ENCODE measurements at places on chromosomes 13 and 19. TPM values are rescaled to one million over a fixed set of nuclear protein-coding genes. Genes with fewer than 3 reads are reported as not detected.
A peak's percentile ranks its signal among the peaks of the same experiment; 100 is the strongest.

GRCh38 chr13:97223037-97223710 is 1.0 kb downstream of the MBNL2 start:
- H3K4me1 ChIP-seq, result peaks cover 39% of the 10 kb centered on the region
- DNase-seq, result no peak
- peak overlapping the region; percentile 68 for H3K4me3 ChIP-seq

GRCh38 chr13:75787249-75787928 is 151.3 kb downstream of the LMO7 start:
- no peak for DNase-seq
- no peaks in the 10 kb centered on the region for H3K27me3 ChIP-seq
- no peaks in the 10 kb centered on the region for H3K36me3 ChIP-seq
- peaks cover 21% of the 10 kb centered on the region for H3K4me1 ChIP-seq

DNA sequence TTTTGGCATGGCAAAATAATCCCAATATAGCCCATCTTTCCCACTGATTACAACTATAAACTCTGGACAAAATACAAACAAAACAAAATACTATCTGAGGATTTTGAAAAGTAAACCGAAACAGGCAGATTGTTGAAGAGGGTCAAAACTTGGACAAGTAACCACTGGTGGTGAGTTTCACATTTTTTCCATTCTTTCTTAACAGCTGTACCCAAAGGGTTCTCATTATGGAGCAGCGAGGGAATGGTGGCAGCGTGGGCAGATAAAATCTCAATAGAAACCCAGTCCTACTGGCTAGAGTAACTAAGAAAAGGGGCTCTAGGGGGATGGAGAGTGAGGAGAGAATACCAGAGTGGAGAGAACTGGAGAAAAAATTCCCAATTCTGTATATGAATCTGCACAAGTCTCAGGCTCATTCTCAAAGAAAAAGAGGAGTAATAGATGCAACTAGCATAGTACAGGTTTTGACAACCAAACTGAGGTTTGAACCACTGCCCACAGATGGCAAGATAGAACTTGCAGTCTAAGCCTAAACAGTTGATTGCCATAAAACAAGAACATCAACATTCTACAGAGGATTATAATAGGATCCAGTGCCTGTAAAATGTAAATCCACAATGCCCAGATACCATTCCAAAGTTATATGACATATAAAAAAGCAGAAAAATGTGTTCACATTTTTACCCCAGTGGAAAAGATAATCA is 284.5 kb downstream of the KCNRG start:
- DNase-seq, result no peak
- no peak overlapping the region for H3K27ac ChIP-seq
- no peaks in the 10 kb centered on the region for H3K27me3 ChIP-seq
- H3K4me3 ChIP-seq, result no peak overlapping the region
- H3K4me1 ChIP-seq, result no peaks in the 10 kb centered on the region

MFSD12 gene
- 95.9 TPM for total RNA-seq

DNA sequence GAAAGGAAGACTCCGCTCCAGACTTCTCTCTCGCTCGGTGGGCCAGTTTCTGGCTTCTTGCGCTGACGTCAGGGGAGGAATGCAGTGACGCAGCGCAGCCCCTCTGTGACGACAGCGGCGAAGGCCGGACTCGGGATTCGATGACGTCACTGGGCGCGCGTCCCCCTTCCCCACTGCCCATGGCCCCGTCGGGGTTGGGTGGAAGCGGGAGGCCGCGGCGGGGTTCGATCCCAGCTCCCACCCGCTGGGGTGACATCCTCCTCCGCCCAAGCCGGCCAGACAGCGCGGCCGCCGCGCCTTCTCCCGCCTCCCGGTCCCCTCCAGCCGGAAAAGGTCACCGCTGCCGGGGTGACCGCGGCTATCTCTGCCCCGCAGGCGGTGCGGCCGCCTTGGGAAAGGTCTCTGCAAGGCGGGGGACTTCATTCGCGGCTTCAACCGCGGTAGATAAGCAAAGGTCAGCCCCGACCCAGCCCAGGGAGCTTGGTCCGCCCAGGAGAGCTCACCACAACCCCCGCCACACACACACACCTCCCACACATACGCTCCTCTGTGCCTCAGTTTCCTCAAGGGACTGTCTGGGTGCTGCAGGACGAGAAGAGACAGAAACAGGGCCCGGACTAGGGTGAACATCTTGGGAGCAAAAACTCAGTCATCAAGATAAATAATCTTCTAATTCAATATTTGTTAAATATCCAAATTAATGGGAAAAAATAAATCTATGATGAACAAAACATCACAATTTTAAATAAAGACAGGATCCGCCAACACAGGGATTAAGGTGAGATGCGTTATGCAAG is 844 bp upstream of the RFX1 start:
- H3K27me3 ChIP-seq, result no peaks in the 10 kb centered on the region
- H3K4me1 ChIP-seq, result peaks cover 34% of the 10 kb centered on the region
- DNase-seq, result peak; percentile 94
- H3K27ac ChIP-seq, result peak overlapping the region; percentile 100
- peak overlapping the region; percentile 71 for H3K4me3 ChIP-seq
- no peaks in the 10 kb centered on the region for H3K36me3 ChIP-seq

GRCh38 chr13:51895906-51896888 is 34.4 kb downstream of the CCDC70 start:
- H3K36me3 ChIP-seq, result no peaks in the 10 kb centered on the region
- H3K27me3 ChIP-seq, result no peaks in the 10 kb centered on the region
- no peak overlapping the region for H3K4me3 ChIP-seq
- H3K27ac ChIP-seq, result no peak overlapping the region
